HepG2 (cell line): ENCODE measurements at places on chromosomes 6 and 20.

DNA sequence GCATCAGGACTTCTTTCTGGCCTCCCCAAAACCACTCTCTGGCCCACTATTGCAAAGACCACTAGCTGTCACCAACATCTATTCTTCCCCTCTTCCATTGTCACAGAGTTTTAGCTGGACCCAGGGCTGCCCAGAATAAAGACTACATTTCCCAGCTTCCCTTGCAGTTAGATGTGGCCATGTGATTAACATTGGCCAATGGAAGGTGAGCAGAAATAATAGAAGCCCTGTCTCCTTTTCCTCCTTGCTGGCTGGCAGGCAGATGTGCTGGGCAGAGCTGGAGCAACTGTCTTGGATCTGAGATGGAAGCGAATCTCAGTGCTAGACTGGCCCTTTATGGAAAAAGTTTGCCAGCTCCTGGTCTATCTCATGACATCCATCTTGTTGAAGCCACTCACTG lies 97.0 kb downstream of the KCNB1 start:
- DNase-seq: peak; percentile 52

DNA sequence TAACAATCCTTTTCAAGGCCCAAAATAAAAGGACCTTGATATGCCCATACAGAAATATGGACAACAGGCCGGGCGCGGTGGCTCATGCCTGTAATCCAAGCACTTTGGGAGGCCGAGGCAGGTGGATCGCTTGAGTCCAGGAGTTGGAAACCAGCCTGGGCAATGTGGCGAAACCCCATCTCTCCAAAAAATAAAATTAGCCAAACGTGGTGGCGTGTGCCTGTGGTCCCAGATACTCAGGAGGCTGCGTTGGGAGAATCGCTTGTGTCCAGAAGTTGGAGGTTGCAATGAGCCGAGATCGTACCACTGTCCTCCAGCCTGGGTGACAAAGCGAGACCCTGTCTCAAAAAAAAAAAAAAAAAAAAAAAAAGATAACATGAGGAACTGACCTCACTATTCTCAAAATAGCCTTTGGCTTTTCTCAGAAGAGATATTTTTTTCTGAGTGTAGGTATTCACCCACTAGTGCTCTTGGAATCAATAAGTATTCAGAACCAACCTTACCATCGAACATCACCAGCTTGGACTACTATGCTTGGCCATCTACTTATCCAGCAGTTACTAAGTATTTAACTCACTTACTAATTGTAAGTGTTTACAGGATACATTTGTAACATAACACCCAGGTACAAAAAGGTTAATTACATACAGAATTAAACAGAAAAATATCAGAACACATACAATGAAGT lies 99.2 kb downstream of the OR2B2 start:
- no peak for DNase-seq

- no peak for DNase-seq
These were observed 590 bp upstream of the MAP1LC3A start for GRCh38 chr20:34557936-34558319.

DNA sequence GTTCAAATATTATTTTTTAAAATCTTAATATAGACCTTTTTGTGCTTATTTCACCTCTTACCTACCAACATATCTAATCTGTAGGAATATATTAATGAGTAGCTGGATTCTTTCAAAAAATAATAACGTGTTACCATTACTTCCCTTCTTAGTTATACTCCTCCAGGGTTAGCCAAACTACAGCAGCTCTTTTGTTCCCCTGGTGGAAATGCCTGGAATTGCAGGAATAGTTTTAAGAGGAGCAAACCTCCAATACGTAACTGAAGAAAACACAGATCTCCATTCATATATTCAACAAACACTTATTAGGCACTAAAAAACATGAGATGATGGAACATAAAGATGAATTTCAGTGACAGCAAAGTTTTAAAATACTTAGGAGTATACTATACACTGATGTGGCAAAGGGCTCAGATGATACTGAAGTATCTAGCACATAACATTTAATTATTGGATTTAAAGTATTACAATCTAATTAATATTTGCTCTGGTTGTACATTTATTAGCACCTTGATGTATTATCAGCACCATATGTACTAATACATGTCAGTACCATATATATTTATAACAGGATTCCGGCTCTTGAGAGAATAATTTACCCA lies 78.3 kb downstream of the TBX18 start:
- peak; percentile 14 for DNase-seq
